Urinary bladder (tissue), 4 donors: ENCODE measurements at places on chromosomes 7 and 10.

GRCh38 chr7:6606866-6607583, 8.4 kb upstream of the ZNF853 start:
- DNase-seq = no peak

GRCh38 chr10:95475003-95475383, 86.2 kb downstream of the SORBS1 start:
- no peak for DNase-seq

- no peak for DNase-seq
Measured at GRCh38 chr7:92813390-92814024, 22.9 kb downstream of the CDK6 start.

GRCh38 chr7:82723411-82723810, 279.8 kb upstream of the CACNA2D1 start:
- DNase-seq = no peak
